ACHN (cell line): ENCODE measurements at places on chromosomes 4 and X.

DNA sequence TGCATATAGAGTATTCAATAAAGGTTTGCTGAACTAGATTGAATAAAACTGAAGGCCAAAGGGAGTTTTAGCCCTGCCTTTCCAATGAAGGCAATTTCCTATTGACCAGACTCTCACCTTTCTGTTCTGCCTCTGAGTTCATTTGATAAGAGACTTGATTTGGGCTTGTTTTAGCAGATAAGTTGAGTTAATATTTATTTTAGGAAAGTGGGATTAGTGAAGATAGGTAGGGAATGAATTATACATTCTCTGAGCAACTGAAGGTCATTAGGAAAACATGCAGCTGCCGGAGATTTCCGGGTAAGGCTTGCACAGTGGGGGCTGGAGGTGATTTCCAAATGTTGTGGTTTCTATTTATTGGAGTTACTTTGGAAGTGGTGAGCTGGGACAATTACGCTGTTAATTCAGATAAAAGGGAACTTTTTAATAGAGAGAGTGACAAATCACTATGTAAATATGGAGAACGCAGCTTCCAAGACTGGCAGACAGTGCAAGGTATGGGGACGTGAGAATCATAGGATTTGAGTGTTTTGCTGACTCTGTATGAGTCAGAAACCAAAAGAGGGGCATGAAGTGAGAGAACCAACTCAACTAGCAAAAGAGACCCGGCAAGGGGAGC lies 553.6 kb upstream of the BOD1L1 start:
- DNase-seq: no peak

- no peak for DNase-seq
Observed at GRCh38 chr4:158936238-158936637, 166.6 kb upstream of the RAPGEF2 start.

DNA sequence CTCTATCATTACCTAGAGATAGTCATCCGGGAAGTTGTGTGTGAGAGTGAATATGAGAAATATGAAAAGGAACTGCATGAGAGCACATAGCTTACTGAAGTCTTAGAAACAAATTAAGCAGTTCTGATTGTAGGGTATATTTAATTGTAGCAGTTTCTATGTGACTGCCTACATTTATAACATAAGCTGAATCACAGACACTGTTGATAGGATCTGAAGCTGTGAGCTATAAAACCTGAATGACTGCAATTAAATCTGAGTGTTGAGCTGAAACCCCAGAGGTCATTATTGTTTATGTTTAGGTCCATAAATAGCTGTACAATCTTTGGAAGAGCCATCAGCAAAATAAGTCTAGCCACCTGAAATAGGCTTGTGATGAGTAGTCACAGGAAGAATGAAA lies 210.1 kb upstream of the CXCL13 start:
- no peak for DNase-seq

DNA sequence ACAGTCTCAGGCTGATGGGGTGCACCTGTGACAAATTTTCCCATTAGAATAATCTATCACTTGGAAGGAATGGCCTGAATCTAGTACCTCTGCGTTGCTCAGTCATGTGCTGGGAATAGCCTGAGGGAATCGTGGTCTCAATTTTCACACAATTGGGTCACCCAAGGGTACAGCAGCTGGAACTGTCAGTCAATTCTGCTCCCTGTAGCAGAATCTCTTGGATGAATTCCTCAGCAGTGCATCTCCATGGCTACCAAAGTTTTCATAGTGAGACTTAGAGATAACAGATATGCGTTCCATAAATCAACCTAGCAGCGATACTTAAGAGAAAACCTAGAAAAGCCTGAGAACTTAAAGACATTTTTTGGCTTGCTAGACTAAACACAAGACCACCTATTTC lies 288.7 kb upstream of the CTSO start:
- no peak for DNase-seq

- DNase-seq: no peak
Observed at GRCh38 chr4:7416745-7417432, 17.8 kb downstream of the PSAPL1 start.

GRCh38 chr4:151226004-151226932 lies 50.7 kb upstream of the PRSS48 start:
- DNase-seq: peak; percentile 78

DNA sequence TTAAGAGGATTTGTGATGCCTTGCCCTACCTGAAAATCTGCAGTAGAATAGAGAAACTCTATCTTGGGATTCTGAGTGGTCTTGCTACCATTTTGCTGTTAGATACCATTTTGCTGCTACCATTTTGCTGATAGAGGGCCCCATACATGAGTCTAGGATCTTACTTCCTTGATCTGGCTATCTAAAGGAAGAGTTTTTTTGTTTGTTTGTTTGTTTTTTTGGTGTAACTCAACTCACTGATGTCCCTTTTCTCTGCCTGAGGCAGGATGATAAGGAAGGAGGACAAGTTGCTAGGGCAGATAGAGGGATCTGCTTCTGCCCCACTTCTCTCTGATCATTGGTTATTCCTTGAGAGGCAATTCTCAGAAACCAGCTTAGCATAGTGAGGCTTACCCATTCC lies 31.0 kb downstream of the XK start:
- no peak for DNase-seq

DNA sequence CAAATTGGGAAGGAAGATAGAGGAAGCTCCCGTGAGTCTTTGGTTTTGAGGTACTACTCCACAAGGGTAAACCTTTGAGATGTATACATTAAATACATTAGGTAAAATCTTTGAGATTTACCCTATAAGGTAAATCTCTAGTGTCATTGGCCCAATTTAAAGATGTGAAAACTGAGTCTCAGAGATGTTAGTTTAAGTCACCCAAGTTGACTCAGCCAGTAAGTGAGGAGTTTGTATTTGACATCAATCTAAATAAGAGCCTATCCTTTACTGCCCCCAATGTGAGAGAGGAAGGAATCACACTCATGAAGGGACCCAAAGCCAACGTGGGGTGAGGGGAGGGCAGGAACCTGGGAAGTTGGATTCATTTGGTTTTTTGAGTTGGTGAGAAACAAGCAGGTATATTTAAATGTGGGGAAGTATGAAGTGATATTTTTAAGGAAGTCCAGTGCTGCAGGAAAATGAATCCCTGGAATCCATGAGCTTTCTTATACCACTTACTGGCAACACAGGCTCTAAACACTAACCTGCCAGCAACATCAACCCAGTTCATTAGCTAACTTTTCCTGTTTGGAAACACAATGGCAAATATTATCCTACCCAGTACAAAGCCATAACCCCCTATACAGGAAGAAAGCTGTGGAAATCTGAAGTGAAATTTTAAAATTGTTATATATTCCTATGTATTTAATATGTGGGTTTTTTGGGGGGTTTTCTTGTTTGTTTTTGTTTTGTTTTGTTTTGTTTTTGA lies 55.3 kb downstream of the PALLD start:
- DNase-seq: peak; percentile 48

DNA sequence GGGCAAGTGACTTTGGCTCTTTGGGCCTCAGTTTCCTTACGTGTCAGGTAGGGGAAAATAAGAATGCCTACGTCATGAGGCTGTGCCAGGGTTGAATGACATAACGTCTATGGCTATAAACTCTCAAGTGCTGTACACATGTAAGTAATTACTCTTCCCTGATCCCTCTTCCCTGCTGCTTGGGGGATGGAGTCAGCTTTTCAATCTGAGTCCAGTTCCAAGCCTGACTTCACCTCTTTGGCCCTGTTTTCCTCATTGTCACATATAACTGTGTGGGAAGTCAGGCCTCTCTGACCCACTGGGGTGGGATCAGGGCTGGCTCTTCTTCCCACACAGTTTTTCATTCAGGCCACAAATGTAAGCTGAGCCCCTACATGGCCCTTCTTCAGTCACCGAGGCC lies 11.4 kb upstream of the CITED1 start:
- DNase-seq: no peak

GRCh38 chr4:184342167-184342856 lies 124.6 kb upstream of the ENPP6 start:
- DNase-seq: no peak

GRCh38 chrX:111124418-111124817 lies 28.4 kb downstream of the PAK3 start:
- no peak for DNase-seq

DNA sequence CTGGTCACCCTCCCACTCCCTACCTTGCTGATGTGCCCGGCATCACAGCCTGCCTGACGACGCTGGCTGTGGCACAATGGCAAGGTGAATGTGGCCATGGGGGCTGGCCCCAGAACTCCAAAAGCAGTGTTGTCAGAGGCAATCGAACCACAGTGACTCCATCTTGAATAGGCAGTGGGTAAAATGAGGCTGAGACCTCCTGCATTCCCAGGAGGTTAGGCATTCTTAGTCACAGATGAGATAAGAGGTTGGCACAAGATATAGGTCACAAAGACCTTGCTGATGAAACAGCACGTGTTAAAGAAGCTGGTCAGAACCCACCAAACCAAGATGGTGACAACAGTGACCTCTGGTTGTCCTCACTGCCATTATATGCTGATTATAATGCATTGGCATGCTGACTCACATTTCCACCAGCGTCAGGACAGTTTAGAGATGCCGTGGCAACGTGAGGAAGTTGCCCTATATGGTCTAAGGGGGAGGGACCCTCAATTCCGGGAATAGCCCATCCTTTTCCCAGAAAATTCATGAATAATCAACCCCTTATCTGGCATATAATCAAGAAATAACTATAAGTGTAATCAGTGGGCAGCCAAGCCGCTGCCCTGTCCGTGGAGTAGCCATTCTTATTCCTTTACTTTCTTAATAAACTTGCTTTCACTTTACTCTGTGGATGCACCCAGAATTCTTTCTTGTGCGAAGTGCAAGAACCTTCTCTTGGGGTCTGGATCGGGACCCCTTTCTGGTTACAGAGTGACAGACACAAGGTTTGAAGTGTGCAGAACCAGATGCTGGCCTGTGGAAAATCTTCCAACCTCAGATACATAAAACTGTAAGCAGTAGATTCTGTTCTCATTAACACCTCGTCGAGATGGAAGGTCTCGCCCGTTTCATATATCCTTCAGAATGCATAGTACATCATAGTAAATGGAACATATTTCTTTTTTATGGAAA lies 26.8 kb upstream of the CLDN24 start:
- DNase-seq: peak; percentile 89
